ENCODE measurements at places on chromosomes 7 and 10. TPM values are rescaled to one million over a fixed set of nuclear protein-coding genes. Genes with fewer than 3 reads are reported as not detected.

DNA sequence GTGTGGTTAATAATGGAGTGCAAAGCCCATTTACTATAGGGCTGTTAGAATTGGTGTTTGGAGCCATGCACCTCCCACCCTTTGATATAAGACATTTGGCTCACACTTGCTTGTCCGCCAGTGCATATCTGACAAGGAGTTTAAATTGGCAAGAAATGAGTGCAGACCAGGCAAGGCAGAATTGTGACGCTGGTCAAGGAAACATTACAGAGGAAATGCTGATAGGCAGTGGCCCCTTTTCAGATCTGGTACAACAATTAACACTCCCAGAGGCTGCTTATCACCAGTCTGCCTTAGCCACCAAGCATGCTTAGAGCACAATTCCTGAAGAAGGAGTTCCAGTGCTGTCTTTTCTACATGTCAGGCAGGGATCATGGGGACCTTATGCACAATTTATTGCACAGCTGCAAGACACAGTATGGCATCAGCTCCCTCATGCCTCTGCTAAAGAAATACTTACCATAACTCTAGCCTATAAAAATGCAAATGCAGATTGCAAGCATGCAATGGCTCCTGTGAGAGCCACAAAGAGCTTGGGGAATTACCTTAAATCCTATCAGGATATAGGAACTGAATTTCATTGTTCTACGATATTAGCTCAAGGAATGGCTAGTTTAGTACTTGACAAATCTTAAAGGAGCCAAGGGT lies 35.2 kb downstream of the OR13A1 start:
- no peak for DNase-seq

DNA sequence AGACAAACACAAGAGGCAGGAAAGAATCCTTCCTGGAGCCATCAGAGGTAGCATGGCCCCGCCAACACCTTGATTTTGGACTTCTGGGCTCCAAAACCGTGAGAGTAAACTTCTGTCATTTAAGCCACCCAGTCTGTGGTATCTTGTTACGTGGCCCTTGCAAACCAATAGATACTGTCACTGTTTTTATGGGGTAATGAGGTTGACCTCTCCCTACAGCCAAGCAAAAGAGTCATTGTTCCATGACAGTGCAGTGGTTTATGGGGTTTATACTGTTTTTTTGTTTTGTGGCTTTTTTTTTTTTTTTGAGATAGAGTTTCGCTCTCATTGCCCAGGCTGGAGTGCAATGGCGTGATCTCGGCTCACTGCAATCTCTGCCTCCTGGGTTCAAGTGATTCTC lies 32.8 kb downstream of the KIAA1549 start:
- DNase-seq = no peak

- no peak for DNase-seq
Measured at GRCh38 chr7:3518546-3518945, 217.5 kb downstream of the SDK1 start.

- no peak for DNase-seq
Measured at GRCh38 chr7:65798111-65799075, 74.5 kb upstream of the VKORC1L1 start.

DNA sequence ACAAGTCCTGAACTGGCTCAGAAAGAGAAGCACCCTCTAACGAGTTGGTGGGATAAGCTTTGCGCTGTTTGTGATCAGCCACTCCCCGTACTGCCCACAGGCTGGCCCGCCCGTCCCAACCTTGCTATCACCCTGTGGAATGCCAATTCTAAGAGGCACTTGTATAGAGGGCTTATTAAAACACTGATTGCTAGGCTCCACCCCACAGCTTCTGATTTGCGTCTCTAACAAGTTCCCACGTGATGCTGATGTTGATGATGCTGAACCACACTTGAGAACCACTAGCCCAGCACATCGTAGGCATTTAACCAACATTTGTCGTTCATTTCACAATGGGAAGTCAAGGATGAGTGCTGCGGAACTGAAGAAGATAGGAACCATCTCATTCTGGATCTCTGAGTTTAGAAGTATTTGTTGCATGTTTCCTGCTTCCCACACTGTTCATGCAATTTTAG lies 12.7 kb upstream of the GSAP start:
- no peak for DNase-seq

DNA sequence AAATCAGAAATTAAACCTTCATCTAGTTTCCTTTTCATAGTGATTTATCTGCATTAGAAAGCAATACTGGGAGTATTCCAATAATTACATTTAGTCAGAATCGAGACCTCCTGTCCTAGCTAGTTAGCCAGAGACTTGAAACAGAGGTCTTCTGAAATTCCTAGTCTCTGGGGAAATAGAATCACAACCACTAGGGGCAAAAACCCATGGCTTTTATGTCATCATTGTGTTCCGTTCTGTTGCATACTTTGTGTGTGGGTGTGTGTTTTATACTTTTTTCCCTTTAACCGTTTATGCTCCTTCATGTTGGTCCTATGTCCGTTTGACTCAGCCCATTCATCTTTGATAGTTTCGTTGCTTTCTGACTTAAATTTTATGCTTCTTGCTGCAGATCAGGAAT lies 79.8 kb downstream of the RALA start:
- no peak for DNase-seq

DNA sequence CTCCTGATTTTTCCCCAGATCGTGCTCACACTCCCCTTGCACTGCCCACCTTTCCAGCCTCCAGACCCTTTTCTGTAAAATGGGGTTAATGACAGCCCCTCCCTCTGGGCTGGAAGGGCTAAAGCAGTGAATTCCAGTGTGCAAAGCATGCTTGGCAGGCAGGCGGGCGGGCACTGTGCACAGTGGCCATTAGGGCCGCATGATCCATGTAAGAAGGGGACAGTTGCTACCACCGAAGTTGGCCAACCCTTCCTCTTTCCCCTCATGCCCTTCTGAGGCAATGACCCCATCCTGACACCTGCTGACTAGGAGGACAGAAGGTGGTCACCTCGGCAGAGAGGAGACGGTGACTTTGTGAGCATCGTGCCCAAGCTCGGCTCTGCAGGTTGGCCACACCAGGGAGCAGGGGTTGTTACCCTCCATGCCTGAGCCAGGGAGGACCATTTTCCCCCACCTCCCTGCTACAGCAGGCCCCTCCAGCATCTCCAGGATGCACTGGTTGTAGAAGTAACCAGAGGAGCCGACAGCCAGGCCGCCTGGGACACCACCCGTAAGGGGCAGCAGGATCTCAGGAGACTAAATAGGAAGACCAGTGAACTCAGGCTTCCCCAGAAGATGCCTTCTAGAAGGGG lies 166.4 kb downstream of the SLIT1 start:
- DNase-seq = no peak

DNA sequence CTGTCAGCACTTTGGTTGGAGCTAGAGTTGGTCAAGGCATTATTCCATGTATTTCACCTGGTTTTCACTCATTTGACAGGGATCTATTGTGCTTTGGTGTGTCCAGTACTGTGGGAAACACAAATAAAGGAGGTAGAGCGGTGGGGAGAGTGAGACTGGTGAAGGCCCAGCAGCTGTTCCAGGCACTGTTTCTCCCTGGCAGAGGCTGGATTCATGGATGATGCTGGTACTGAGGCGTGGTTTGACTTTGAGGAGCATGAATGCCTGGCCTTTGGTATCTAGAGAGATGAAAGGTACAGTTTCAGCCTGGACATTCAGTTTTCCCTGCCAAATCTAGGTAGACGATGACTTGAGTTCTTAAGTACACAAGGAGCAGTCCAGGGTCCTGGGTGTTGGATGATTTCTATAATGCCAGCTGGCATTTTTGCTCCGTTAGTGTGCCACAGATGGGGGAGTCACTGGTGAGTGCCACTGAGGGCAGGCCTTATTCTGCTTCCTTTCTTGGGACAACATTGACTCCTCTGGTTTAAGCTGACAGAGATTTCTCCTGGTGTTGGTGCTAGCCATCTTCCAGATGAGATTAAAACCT lies 162.2 kb upstream of the BMPER start:
- no peak for DNase-seq

DNA sequence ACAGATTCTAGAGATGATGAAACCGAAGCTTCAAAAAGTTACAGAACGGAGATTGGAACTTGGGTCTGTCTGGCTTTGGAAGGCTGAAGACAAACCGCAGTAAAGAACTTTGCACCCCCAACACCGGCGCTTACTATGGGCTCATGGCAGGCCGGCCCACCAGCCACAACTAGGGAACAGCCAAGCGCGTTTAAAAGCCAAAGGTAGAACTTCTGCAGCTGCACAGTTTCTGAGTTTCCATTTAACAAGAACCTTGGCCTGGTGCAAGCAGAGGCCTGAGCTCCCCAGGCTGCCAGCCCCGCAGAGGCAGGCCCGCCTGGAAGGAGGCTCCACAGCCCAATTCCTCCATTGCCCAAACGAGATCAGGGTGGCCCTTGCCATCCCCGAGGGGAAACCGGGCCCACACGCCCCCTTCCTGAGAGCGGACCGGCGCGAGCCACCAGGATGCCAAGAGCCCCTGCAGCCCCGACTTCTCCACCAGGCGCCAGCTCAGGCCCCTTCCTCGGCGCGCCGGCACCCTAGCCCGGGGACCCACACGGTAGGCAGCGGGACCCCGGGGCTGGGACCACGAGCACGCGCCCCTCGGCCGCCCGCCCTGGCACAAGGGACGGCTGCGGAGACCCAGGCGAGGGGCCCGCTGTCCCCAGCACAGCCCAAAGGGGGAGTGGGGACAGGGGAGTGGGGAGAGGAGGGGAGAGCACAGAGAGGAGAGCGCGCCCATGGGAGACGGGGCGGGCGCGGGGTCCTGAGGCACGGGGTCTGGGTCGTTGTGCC lies 566 bp downstream of the MAD1L1 start:
- peak; percentile 31 for DNase-seq

The LIPK gene
- total RNA-seq = not detected

The THNSL1 gene
- total RNA-seq = 6.2 TPM

The PRSS37 gene
- total RNA-seq = not detected

The SUGCT gene
- total RNA-seq = 1.5 TPM

The AZGP1 gene
- total RNA-seq = not detected

The AKR1B15 gene
- not detected for total RNA-seq
